ENCODE measurements at places on chromosomes 6 and 20.

- no peak for DNase-seq
These were observed 369.5 kb downstream of the THBS2 start for GRCh38 chr6:168884050-168884645.

DNA sequence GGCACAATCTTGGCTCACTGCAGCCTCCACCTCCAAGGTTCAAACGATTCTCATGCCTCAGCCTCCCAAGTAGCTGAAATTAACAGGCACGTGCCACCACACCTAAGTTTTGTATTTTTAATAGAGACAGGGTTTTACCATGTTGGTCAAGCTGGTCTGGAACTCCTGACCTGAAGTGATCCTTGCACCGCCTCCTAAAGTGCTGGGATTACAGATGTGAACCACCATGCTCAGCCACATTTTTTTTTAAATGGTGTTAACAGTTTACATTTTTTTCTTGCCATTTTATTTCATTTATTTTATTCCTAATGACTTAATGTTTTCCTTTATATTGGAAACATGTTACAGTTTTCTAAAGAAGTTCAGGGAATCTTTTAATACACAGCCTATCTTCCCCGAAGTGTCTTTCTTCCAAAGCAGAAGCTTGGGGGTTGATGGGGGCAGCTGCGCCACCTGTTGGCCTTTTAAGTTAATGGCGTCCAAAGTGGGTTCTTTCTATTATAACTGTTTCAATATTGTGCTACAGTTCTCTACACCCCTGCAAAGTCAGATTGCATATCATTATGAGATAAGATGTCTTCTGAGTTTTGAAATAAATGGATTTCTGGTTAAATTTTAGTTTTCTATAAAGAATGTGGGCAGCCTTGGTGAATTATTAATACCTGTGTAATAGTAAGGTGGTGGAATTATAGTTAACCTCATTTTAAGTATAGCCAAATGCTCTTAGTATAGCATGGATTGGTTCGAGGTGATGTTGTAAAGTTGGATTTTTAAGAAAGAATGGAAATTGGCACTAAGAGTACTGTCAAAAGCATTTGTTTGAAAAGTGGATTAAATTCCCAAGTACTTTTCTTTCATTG, 42.0 kb upstream of the PLCG1 start:
- peak; percentile 11 for DNase-seq

- DNase-seq, result no peak
These were observed 80.2 kb downstream of the MAP7 start for GRCh38 chr6:136470044-136470443.

GRCh38 chr6:108117427-108118358, 43.2 kb upstream of the OSTM1 start:
- DNase-seq, result no peak

Data from hippocampal formation (tissue), 2 donors.